ENCODE measurements at places on chromosomes 2 and 18. TPM values are rescaled to one million over a fixed set of nuclear protein-coding genes. Genes with fewer than 3 reads are reported as not detected.

POTEI gene
- total RNA-seq = 0.15 TPM

CAPN13 gene
- total RNA-seq = 0.44 TPM

- no peak for DNase-seq
Measured at GRCh38 chr2:56182420-56182819, 1.4 kb upstream of the CCDC85A start.

- DNase-seq = no peak
Measured at GRCh38 chr2:46267616-46268015, 29.6 kb upstream of the EPAS1 start.

- DNase-seq = no peak
Measured at GRCh38 chr2:209236377-209236776, 187.5 kb upstream of the MAP2 start.
